ENCODE measurements at places on chromosomes 4 and X.

DNA sequence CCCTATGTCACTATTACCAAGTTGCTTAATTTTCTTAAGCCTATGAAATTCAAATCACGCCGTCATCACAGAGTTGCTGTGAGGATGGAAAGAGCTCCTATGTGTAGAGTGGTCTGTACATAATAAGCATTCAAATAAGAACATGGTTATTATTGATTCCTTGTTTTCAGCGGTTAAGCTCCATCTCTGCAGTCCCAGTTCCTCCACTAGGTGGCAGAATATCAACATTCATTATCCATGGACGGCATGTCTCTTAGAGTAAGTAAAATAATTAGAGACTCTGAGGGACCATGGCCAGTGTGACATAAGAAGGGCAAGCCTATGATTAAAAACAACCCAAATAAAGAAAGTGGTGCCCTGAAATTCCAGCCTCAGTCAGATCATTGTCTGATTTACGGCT lies 132.5 kb upstream of the NHS start:
- DNase-seq: peak; percentile 51

DNA sequence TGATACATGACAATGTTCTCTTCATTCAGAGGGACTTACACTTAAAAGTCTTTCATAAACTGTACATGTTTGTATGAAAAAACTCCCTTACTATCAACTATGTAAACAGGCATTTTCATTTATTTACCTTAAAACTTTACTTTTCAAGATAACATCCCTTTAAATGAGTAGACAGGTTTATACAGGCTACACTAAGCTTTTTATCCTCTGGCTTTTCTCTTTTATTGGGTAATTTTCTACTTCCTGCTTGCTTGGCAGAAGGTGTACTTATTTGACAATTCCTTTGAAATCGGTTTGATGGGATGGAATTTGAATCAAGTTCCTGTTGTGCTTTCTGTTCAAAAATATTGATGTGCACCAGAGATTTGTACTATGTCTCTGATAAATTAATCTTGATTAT lies 81.4 kb downstream of the PTPN13 start:
- no peak for DNase-seq

DNA sequence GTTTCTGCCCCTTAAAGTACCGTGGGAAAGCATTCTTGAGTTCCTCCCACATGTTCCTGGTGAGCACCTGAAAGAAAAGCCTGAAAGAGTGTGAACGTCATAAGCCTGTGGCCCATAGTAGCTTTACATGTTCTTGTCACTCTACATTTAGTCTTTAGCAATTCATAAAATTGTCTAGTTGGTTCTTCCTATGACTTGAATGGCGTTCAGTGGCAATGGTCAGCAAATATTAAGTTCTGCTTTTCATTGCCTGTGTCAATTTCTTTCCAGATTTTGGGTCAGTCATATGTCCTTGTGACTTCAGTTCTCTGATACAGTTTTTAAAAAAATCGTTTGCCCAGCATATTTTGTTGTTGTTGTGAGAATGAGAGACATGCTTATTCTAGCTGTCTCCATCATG lies 650.0 kb upstream of the BOD1L1 start:
- DNase-seq: no peak

DNA sequence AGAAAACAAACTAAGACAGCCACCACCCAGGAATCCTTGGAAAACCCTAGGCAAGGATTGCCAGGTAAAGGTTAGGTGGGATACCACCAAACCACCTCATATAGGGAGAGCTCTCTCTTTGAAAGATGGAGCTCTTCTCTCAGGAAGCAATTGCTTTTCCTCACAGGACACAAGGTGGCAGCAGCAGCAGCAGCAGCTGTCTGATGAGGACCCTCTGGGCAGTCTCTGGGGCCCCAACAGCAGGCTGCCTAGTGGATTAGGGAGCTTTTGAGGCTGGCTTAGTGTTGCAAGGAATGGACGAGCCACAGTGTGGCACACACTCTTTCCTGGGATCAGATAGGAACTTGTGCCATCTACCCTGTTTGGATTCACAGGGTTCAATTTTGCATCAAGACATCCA lies 41.4 kb upstream of the CHRDL1 start:
- no peak for DNase-seq

DNA sequence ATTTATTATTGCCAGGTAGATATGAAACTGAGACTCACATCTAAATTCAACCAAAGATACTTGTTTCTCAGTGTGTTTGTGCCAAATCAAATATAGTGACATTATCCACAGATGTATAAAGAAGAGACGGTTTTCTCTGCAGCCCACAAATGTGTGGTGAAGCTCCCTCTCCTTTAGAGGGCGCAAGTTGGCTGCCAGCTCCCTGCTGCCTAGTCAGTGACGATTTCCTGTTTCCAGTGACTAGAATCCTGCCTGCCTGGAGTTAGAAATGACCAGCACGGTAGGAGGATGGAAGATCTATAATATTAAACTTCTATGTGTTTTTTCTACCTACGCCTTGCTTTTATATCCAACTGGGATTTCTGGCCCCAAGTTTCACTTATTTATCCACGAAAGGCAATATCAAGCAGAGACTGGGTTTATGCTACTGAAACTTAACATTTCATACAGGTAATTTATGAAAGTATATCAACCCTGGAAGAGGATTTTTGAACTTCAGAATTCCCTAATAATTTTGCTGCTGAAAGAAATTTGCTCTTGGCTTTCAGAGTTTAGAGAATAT lies 1793.7 kb upstream of the TENM3 start:
- DNase-seq: peak; percentile 16

DNA sequence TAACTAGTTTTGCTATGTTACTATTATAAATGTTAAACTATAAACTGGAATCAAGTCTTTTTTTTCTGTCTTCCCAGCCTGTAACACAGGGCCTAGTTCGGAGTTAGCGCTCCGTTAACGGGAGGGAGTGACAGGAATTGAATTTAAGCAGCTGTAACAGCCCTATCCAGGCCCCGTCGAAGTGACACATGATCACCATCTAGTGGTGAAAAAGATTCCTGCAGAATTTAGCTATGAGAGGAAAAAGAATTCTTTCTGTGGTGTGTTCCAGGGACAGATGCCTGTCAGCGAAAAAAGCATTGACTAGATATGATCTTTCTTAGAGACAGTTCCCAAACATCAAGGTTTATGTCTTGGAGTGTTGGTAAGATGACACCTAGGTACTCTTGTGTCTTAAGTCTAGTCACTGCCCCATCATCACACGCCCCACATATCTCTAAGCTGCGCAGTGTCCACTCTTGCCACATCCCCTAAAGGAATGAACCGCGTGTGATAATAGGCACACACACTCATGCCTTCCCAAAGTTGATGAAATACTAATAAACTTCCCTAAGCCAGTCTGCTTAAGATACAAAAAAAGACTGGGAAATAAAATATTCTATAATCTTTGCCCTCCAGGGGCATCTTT lies 2.1 kb downstream of the GAB3 start:
- DNase-seq: peak; percentile 81

- DNase-seq: no peak
Measured at GRCh38 chrX:30930679-30931078, 41.6 kb upstream of the TAB3 start.

DNA sequence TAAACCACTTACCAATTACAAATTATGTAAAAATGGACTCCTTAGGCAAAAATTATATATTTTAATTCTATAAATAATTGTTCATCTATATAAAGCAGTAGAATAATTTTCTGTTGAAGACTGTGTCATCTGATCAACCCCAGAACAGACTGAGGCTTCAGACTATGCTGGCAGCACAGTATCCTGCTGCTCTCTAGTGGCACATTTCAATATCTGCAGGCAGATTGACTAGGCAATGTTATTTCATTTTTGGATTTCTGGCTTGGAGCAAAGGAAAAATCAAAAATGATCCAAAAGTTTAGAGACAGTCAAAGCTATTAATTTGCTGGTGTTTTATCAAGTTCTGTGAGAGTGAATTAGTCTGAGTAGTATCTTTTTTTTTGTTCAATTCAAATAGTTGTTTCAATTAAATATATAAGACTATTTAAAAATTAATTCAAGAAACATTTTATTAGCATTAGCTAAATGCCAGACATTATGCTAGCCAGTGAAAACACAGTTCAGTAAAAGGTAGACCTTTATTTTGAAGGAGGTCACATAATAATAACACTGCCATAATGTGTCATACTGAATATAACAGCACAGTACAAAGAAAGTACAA lies 21.3 kb upstream of the SULT1E1 start:
- DNase-seq: peak; percentile 27

- DNase-seq: no peak
Measured at GRCh38 chr4:130210864-130211263, 1114.9 kb downstream of the C4orf33 start.

GRCh38 chr4:39721788-39722187 lies 23.9 kb downstream of the UBE2K start:
- DNase-seq: no peak

DNA sequence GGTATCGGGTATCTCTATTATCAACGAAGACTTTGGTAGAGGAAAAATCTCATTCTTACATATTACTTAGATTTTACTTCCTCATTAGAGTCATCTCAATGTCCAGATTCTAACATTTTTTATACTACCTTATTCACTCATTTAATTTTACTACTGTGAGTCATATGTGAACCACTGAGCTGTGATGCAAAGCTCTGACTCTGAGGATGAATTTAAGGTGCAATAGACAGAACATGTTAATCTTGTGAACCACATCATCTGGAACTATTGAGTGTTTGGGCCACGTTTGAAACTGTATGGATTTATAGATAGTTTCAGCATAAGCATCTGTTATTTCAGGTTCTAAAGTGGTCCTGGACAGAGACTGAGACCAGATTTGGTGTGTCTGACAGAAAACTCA lies 78.4 kb downstream of the PWWP3B start:
- DNase-seq: no peak

DNA sequence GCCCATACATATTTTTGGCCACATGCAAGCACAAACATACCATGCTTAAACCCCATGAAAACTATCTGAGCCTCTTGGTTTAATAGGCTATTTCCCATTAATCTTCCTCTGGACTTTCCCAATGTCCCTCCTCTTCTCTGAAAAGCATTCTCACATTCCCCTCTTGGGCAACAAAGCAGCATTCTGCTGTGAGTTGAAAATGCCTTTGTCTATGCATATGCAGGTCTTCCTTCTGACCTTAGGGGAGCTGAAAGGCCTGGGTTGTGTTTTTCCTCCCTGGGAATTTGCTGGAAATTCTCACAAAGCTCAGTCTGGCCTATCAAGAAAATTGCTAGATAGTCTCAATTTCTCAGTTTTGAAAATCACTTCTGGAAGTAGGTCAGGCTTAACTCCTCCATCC lies 4.2 kb downstream of the VSIG4 start:
- no peak for DNase-seq

DNA sequence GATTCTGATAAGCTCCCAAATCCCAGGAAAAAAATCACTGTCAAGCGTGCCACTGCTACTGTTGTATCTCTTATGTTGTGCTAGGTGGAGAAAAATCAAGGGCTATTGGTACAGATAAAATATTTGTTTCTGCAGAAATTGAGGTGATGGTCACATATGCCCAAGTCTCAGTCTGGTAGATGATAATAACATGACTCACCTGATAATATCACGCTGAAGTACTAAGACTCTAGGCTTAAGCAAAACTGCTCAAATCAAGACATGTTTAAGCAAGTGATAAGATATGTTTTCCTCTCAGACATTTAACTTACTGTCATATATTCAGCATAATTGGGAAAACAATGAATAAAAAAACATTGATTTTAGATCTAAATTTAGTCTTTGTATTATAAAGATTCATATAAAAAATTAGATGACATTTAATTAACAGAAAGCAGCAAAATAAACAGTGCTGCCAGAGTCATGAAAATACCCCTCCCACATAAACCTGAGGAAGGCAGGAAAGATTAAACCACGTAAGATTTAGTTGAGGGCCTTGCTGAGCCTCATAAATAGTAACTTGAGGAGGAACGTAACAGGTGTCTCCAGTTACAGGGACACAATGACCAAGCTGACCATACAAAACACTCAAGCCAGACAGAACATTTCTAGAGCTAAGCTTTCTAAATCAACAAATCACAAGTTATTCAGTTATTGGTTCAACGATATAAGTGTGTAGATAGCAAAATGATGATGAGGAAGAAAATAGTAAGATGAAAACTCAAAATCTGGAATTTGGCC lies 143.5 kb downstream of the CHM start:
- DNase-seq: no peak

- DNase-seq: no peak
Measured at GRCh38 chr4:146143888-146144287, 31.6 kb upstream of the LSM6 start.

- DNase-seq: no peak
Measured at GRCh38 chr4:144734522-144734921, 88.6 kb downstream of the HHIP start.

DNA sequence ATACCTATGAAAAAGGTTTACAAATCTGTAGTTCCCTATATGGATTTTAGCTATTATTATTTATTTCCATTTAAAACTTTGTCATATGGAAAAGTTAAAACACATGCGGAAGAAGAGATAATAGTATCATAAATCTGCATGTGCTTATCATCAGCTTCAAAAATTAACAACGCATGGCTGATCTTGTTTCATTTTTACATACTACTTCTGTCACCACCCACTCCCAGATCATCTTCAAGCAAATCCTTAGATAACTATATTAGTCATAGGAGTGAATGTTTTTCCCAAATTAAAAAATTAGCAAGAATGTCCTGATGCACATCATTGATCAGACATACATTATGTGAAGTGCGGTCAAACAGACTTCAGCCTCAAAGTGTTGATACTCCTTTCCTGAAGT lies 24.6 kb upstream of the MOB1B start:
- DNase-seq: no peak

- no peak for DNase-seq
Measured at GRCh38 chr4:152620915-152621314, 58.9 kb downstream of the TMEM154 start.

- no peak for DNase-seq
Measured at GRCh38 chr4:3670521-3671519, 95.4 kb upstream of the ADRA2C start.

DNA sequence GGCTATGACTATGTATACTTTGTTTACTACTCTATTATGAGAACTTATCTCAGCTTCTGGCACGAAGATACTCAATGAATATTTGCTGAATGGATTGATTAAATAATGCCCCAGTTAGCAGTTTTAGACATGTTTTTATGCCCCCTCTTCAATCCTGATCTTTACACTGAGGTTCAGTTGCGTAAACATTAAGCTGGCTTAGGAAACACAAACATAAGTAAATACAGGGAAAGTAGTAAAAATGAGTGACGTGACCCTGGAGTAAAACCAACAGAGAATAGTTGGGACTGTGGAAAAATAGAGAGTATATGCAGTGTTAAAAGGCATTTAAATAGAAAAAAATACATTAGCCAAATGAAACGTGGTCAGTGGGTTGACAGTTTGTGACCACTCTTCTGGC lies 387.0 kb upstream of the ACTRT1 start:
- no peak for DNase-seq

- DNase-seq: peak; percentile 15
Measured at GRCh38 chrX:136250191-136251040, 784 bp downstream of the MAP7D3 start.

- no peak for DNase-seq
Measured at GRCh38 chr4:173698557-173699262, 168.7 kb upstream of the HAND2 start.

All from activated CD4-positive, alpha-beta T cell treated with anti-CD3 and anti-CD28 coated beads, Interleukin-10, Interleukin-2, amounts not matched to agents 100 ng/mL and 50 ng/mL, durations not matched to agents 16 hours and 8 hours (primary cell).